Mucosa of descending colon (tissue), 3 donors: ENCODE measurements at places on chromosomes 7 and 10.

- DNase-seq: peak; percentile 89
Measured at GRCh38 chr7:140656548-140657515, 15.9 kb upstream of the ADCK2 start.

GRCh38 chr7:114687238-114687637, 234.7 kb upstream of the MDFIC start:
- DNase-seq: no peak

GRCh38 chr7:37009125-37009675, 284.9 kb upstream of the AOAH start:
- DNase-seq: no peak

- DNase-seq: no peak
Measured at GRCh38 chr7:20310963-20311742, 19.5 kb upstream of the ITGB8 start.

DNA sequence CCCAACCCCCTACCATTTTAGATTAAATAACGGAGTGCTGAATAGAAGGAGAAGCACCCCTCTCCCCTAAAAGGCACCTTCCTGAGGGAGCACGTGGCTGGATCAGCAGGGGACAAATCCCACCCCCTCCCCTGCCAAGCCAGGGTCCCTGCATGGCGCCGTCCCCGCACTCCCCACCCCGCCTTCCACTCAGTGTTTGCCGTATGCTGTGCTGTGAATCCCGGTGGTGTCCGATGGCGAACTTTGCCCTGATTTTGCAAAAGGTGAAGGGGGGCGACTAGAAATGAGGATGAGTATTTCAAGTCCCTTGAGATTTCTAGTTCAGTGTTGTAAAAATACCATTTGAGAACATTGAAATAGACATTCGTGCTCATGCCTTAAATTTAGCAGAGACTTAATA, 83.5 kb upstream of the SH2B2 start:
- no peak for DNase-seq

DNA sequence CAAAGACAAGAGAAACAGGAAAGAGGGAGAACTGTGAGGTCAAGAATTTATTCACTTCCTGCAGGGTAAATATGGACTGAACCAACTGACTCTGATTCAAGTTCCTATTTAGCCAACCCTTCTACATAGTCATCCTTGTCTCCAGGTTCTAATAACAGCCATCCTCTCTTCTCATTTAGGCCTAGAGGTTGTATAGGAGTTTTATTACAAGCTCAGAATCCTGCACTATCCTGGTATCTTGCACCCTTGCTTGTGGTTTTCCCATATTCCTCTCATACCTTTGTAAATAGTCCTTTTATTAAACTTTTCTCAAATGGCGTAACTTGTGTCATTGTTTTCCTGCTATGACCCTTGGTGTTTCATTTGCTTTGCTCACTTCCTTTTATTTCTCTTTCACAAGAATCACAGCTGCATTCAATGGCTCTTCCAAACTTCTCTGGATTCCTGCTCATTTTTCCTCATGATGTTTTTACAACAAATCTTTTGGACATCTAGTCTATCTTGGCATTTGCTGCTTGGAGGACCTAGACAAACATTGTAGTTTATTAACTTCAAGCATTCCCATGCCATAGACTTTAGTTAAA, 12.4 kb upstream of the OR2A5 start:
- DNase-seq: no peak

GRCh38 chr10:5873515-5873995, 16.1 kb downstream of the ANKRD16 start:
- peak; percentile 55 for DNase-seq

GRCh38 chr7:140889645-140890044, 35.1 kb downstream of the BRAF start:
- DNase-seq: no peak

GRCh38 chr10:110254467-110254866, 47.1 kb downstream of the MXI1 start:
- no peak for DNase-seq

- DNase-seq: no peak
Measured at GRCh38 chr7:127413962-127414361, 21.5 kb upstream of the ZNF800 start.

- no peak for DNase-seq
Measured at GRCh38 chr10:593901-594457, 95.5 kb downstream of the DIP2C start.

DNA sequence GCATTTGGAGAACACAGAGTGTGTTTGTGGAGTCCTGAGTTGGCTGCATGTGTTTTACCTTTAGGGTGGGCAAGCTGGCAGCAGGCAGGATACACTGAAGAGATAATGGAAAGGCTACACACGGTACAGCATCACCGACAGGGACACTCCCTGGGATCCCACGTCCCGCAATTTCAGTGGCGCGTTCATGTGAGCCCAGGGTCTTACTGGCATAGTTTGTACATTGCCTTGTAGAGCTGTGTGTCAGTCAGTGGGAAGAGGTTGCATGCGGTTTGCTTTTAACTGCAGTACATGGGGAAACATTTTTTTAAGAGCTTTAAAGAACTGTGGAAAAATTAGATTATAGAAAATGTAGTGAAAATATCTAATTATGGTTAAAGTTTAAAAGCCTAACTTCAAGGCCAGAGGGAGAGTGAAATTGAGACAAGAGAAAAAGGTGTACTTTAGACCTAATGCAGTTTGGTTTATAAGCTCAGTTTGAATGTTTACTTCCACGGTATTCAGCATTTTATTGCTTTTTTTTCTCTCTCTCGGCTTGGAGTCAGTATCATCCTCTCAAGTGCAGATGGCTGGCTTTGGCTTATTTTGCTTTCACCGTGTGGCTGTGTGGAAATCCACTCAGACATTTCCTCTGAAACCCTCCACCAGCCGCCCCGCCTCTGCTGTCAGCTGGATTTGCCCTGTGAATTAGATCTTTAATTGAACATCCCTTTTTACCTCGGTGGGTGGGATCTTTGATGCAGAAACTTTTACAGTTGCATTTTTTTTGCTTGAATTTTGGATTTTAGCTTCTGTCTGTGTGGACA, 364.2 kb upstream of the COBL start:
- no peak for DNase-seq

- DNase-seq: no peak
Measured at GRCh38 chr7:115227473-115228235, 305.8 kb downstream of the MDFIC start.

- no peak for DNase-seq
Measured at GRCh38 chr10:116427671-116428070, at the start of gene PNLIPRP3. Gene PNLIPRP3, plus strand, starts transcription at chr10:116427847. Its CDS starts 166 bp downstream, at chr10:116428013.

GRCh38 chr7:107660381-107661080, at the start of gene SLC26A4:
Gene SLC26A4, plus strand, starts transcription at chr7:107660828. Its CDS starts 814 bp downstream, at chr7:107661642.
- DNase-seq: peak; percentile 8

- DNase-seq: no peak
Measured at GRCh38 chr10:131429141-131429540, 117.6 kb upstream of the TCERG1L start.

DNA sequence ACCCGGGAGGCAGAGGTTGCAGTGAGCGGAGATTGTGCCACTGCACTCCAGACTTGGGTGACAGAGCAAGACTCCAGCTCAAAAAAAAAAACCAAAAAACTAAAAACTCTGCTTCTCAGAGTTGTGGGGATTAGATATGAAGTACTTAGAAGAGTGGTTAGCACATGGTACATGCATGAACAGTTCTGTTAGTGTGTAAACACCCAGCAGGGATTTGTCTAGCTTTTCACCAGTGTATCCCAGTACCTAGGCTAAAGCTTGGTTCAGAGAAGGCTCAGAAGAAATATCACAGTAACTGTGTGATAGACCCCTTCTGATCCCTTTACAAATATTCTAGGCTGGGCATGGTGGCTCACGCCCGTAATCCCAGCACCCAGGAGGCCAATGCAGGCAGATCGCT, 9.5 kb downstream of the PPIA start:
- DNase-seq: no peak

GRCh38 chr10:58970160-58970915, 206.1 kb upstream of the PHYHIPL start:
- DNase-seq: no peak

DNA sequence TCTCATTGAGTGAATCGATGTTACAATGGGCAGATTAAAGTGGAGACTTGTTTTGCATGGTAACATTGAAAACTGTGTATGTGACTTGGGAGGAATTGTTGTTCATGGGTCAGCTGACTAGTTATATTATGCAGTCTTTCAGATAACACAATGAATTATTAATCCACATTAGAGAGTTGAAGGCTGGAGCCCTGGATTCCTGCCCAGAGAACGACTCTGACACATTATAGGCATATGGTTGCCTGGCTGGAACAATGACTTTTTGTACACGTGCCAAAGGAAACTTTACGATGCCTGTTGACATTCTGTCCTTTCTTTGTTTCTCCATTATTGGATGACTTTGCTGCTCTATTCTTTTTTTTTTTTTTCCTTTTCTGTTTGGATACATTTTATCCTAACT, 52.3 kb upstream of the TMEM229A start:
- DNase-seq: peak; percentile 43

DNA sequence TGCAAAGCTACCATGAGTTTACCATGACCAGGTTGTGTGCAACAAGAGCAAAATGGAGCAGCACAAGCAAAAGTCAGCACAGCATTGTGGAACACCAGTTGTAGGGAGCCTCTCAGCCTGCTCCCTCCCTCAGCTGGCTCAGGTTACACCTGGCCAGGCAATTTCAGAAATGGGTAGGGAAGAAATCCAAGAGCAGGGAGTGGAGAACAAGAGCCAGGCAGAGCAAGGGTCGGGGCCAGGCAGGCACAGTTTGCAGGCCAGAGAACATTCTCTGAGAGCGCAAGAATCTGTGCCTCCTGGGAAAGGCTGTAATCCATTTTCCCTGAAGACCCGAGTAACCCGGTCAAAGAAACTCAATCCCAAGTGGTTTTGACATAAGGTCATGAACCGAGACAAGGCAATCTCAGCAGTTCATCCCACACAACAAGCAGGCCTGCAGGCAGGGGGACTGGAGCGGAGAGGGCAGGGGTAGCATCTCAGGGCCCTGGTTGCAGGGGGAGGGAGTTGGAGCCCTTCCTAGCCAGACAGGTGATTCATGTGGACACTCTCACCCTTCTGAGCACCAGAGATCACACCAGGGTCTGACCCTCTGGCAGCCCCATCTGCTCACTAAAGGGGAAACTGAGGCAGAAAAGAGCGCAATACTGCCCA, 258.4 kb downstream of the PLXNA4 start:
- no peak for DNase-seq

DNA sequence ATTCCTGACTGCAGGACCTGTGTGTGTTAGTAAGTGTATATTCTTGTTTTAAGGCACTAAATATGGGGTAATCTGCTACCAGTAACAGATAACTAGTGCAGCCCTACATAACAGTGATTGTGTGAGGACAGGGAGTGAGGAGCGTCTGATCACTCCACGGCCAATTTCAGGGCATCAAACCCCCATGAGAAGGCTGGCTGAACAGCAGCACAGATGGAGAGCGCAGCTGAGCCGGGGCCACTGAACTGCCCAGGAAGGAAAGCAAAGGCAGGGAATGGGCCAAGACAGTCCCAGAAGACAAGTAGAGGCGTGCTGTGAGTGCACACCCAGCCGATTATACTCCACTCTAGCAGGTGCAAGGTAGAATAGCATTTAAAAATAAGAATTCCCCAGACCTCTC, 157.1 kb upstream of the CHST15 start:
- no peak for DNase-seq

- DNase-seq: peak; percentile 40
Measured at GRCh38 chr10:124525751-124526600, 64.4 kb downstream of the LHPP start.

GRCh38 chr10:113267619-113268562, 285.0 kb upstream of the HABP2 start:
- DNase-seq: no peak

DNA sequence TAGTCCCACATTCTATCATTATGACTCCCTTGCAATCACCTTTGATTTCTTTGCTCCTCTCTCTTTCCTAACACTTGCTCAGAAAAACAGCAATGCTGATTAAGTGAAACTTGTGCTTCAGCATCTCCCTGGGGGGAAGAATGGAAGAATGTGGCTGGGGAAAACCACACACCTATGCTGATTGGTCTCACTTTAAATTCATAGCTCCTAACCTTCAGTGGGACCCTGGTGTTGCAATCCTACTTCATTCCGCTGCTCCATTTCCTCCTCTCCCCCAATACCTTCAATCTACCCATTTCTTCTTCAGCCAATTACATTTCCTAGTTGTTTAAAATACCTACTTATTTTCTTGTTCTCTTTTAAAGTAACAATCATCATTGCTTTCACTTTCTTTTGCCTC, 1166.7 kb upstream of the C7orf33 start:
- DNase-seq: no peak

DNA sequence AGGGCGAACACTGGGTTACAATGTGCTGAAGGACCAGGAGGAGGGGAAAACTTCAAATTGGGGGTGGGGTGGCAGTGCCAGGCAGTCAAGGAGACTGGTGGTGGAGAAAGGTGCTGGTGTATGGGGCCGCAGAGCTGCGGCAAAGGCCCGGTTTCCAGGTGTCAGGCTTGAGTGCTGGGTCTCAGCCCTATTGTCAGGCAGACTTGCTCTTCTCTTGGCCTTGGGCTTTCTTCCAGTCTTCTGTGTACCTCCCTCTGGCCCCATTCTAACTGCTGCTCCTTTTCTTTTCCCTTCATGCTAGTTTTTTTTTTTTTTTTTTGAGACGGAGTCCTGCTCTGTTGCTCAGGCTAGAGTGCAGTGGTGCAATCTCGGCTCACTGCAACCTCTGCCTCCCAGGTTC, 51.0 kb downstream of the POLR3A start:
- DNase-seq: no peak
